GM04503 (cell line): ENCODE measurements at places on chromosomes 7 and 10.
A peak's percentile ranks its signal among the peaks of the same experiment; 100 is the strongest.

GRCh38 chr7:82396343-82396742, 47.2 kb downstream of the CACNA2D1 start:
- DNase-seq: no peak

- DNase-seq: no peak
These were observed 189.3 kb downstream of the POLR1F start for GRCh38 chr7:19519443-19520021.

GRCh38 chr7:155368894-155369600, 71.4 kb downstream of the INSIG1 start:
- no peak for DNase-seq

DNA sequence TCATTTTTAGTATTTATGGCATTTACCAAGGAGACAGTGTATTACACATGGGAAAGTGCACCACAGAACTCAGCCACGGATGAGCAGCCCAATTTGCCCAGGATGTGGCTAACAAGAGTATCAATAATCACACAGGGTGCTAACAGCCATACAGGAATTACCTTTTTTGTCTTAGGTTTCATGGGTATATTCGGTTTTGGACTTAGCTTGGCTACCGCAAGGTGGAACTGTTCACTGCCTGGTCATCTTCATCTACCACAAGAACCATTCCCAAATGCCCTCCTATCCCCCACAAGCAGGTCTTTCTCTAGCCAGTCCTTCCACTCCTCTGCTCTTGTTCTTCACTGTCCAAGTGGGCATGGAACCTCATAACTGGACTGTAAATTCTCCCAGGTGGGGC, 6.0 kb downstream of the PDLIM1 start:
- no peak for DNase-seq

DNA sequence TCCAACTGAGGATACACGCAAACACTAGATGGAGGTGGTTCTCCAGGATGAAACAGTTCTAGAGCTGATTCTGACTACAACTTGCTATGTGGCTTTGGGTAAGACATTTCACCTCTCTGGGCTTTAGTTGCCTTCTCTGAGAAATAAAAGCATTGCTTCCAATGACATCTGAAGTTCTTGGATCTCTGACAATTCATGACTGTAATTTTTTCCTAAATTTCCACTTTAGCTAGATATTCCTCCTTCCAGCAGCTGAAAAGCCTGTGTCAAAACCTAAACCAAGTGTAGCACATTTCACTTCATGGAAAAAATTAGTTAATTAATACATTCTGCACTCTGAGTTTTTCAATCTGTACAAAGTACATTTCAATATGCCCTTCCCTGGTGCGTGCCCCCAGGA, 50.0 kb upstream of the ANK3 start:
- no peak for DNase-seq

- no peak for DNase-seq
These were observed 320.7 kb upstream of the MAGI2 start for GRCh38 chr7:79774150-79774549.

GRCh38 chr10:79418274-79418673, 27.1 kb downstream of the ZCCHC24 start:
- DNase-seq: no peak

GRCh38 chr7:139095194-139095659, 14.3 kb downstream of the ZC3HAV1 start:
- no peak for DNase-seq

GRCh38 chr10:31207636-31208035, 111.4 kb upstream of the ZEB1 start:
- DNase-seq: no peak

DNA sequence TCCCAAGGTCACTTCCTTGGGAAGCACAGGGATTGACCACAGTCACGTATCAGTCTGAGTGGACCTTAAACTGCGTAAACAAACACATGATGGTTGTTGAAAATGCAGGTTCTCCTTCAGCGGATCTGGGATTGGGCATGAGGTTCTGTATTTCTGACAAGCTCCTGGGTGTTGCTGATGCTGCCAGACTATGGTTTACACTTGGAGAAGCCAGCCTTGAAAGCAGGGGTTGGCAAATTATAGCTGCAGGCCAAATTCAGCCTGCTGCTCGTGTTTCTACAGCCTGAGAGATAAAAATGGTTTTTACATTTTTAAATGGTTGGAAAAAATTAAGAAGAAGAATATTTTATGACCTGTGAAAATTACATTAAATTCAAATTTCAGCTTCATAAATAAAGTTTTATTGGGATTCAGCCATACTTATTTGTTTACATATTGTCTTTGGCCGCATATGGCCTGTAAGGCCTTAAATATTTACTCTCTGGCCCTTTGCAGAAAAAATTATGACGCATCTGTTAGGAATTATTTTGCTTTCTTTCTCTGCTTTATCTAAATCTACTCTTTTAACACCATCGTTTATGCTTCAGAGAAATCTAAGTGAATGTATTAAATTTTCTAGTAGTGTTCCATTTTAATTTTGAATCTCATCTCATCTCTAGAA, 109.6 kb downstream of the SH2D4B start:
- no peak for DNase-seq

DNA sequence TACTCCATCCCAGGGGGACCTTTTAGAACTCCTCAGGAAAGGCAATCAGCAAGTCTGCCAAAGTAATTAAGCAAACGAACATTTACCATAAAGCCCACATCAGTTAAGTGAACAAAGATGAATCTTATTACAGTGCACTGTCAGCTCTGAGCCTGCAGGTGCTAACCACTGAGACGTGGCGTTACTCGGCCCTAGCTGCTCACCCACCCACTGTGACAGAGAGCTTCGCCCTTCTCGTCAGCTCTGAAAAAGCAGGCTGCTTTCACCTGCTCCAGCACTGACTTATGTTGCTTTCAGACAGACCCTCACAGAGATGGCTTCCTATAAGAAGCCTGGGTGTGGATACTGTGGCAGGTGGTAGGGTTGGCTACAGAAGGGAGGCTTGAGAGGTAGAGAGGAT, 57.7 kb upstream of the KCNIP2 start:
- DNase-seq: no peak

- DNase-seq: no peak
These were observed 259.9 kb downstream of the FGFR2 start for GRCh38 chr10:121338206-121338980.

GRCh38 chr10:123262456-123262855, 108.3 kb downstream of the BUB3 start:
- no peak for DNase-seq

DNA sequence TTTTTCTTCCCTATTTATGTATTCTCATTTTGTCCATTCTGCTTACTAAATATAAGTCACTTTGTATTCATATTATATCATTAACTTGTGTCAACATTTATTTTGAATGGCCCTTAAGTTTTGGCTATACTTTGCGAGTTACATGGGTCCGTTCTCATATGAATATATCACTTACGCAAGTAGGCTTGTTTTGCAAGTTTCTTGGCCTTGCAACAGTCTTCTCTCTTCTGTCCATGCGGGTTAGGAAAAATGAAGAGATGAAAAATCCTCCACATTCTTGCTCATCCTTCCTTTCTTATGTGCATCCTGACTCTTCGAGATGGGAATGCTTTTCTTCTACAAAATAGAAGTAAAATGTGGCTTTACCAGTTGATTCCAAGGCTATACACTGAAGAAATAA, 82.8 kb downstream of the GPR158 start:
- DNase-seq: no peak

DNA sequence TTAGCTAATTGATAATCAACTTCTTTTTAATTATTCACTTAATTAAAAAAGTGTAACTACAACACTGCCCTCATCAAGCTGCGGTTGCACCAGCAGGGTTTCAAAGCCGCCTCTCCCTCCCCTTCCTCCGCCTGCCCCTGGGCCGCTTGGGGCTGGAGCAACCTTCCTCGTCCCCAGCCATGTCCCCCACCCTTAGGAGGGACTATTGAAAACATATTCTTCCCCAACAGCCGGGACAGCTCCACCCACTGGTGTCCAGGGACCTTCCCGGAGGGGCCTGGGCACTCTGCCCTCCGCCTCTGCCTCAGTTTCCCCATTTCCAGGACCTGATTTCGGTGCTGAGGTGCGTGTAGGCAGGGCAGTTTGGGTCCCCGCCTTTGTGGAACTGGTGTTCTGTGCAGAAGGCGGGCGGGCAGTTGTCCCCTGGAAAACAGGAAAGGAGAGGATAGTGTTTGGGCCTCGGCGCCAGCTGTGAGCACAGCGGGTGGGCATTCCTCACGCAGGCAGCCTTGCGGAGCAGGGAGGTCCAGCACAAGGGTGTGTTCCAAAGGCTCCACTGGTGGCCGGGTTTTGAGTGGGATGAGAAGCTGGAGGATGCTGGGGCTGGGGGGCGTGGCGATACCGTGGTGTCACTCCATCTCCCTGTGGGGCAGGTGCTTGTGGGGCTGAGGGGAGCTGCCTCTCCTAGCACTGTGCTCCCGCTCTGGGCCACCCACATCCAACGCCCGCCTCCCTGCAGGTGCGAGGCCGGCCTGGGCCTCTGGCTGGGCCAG, 15.7 kb downstream of the UNCX start:
- DNase-seq: no peak

DNA sequence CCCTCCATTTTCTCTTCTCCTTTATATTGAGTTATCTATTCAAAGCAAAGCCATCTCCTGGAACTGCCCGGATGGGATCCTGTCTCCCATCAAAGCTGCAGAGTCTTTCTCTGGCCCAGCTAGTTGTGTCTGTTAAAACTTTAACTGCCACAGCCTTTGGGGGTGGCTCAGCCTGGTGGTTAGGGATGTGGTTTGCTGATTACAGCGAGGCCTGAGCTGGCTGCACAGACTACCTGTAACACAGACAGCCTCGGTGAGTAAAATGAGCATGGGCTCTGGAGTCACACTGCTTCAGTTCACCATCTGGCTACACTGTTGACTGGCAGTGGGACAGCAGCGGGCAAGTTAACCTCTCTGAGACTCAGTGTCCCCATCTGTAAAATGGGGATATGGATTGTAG, 18.4 kb upstream of the HABP2 start:
- no peak for DNase-seq

- no peak for DNase-seq
These were observed 39.6 kb downstream of the SORCS3 start for GRCh38 chr10:104680467-104681401.

- DNase-seq: no peak
These were observed 6.7 kb downstream of the TES start for GRCh38 chr7:116216956-116217571.

DNA sequence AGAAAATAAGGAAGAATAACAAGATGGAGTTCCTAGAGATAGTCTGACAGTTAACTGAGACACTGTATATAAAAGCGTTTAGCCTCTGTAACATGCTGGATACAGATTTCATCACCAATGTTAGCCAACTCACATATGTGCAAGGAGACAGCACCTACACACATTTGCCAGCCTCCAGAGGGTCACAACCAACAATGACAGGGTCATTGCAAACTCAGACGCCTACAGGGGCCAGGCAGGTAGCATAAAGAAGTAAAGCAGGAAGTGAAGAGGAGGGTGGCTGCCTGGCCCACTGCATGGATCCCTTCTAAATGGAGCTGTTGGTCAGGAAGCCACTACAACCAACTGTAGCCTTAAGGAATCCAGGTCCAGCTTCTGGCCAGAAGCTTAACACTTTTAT, 50.4 kb downstream of the NRAP start:
- no peak for DNase-seq

- no peak for DNase-seq
These were observed 76.0 kb downstream of the DIP2C start for GRCh38 chr10:613271-614138.

DNA sequence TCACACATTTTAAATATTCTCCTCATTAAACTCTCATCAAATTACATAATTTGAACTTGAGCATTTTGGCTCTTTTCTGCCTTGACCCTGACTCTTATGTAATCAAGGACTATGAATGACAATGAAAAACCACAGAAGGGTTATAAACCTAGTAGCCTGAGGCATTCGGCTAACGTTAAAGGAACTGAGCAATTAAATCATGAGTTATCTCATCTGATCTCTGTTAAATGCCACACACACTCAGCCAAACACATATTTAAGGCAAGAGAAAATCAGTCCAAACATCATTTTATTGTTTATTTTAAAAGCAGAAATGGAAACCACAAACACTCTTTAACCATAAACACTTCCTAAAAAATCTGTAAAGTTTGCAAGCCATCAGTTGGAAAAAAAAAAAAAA, 204.3 kb downstream of the DGKI start:
- peak; percentile 88 for DNase-seq

DNA sequence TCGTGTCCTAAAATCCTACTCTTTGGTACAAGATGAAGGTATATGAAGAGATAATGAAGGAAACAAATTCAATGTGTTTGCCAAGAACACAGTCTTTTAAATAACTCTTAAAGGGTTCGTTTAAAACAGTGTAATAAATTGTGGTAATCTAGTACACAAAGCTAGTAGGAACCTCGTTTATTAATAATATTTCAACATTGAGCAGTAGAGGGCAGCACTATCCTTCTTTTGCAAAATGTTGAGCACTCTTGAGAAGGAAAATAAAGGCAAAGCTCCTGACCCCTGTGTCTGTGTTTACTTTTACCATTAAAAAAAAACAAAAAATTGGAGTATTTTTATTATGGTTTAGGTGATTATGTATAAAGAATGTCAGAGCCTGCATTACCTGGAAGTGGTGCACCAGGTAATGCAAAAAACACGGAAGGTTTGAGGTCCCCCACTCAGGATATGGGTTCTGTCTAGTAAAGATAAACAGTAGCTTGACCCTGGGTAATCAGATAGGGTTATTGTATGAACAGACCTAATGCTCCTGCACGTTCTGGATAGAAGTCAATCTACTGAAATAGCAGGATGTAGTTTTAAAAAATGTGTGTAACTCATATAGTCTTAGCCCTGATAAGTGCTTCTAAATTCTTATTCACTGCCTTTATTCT, 5.7 kb upstream of the GOT1 start:
- no peak for DNase-seq

- no peak for DNase-seq
These were observed 68.8 kb downstream of the TRIL start for GRCh38 chr7:28889290-28889689.

- DNase-seq: no peak
These were observed 660.2 kb upstream of the IGFBP3 start for GRCh38 chr7:46581268-46581667.

DNA sequence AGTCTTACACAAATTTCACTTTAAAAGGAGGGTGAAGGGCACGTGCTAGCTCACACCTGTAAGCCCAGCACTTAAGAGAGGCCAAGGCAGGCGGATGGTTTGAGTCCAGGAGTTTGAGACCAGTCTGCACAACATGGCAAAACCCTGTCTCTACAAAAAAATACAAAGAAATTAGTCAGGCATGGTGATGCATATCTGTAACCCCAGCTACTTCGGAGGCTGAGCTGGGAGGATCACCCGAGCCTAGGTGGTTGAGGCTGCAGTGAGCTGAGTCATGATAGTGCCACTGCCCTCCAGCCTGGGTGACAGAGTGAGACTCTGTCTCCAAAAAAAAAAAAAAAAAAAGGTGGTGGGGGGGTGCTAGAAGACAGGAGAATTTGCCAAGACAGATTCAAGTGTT, 237.3 kb upstream of the KLF14 start:
- DNase-seq: no peak
